Astrocyte of the spinal cord (primary cell): ENCODE measurements at places on chromosomes 6 and 20.

DNA sequence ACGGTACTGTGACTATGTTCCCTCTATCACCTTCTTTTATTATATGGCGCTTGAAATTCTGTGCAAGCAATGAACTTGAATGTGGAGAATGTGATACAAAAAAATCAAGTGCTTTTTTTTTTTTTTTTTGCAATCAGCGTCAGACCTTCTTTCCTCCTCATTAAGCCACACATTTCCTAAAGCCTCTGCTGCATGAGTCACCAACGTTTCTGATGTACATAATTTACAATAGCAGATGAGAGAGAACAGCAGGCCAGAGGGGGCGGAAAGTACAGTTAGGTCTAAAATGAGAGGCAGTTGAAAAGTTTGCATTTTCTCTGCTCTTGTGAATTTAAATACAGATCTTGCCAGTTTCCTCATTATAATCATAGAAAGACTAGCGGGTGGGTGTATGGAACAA, 114.6 kb upstream of the RIPOR2 start:
- DNase-seq, result peak; percentile 77

- DNase-seq, result no peak
Measured at GRCh38 chr6:66238851-66239250, 531.8 kb upstream of the EYS start.

- DNase-seq, result peak; percentile 48
Measured at GRCh38 chr6:33118525-33119123, 42.8 kb downstream of the HLA-DPB1 start.

GRCh38 chr6:134517145-134517658, 199.3 kb upstream of the SGK1 start:
- peak; percentile 90 for DNase-seq

DNA sequence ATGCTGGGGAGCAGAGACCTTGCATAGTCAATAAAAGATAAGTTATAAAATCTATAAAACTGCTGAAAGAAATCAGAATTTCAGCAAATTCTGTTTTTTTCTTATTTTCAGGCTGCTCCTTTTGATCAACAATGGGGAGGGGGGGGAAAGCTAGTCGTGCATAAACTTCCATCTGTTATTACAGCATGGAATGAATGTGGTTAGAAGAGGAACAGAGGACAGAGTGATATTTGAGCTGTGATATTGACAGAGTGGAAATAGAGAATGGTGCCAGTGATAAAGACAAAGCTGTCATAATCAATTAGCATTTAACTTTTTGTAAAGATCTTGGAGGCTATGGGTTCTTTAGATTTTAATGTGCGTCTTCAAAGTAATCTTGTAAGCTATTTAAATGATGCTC, 43.4 kb upstream of the QKI start:
- no peak for DNase-seq

DNA sequence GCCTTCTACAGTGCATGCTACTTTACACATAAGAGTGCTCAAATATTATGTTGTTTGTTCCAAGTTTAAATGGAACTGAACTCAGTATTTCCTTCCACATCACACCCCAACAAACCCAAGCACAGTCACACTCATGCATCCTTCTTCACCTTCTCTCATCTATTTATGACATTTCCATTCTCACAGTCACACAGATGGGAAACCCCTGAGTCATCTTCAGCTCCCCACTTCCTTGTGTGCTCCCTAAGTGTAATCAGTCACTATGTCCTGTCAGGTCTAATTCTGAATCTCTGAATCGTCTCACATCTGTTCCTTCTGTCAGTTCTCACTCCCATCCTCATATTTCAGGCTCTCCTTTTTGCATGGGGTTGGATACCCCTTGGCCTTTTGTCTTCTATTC, 96.0 kb downstream of the RIMS1 start:
- DNase-seq, result no peak

DNA sequence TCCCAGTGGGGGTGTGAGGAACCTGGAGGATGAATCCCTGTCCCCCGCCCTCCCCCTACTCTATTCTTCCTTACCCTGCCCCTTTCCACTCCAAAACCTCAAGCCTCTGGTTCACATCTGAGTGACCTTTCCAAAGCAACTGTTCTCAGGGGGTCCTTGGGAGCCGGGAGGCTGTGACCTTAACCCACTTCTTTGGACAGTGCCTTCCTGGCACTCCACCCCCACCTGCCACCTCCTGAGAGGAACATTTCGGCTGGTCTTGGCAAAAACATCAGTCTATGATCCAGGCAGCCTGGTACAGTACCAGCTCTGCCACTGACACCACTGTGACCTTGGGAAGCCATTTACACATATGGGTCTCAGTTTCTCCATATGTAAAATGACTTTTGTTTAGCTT, 121.7 kb downstream of the MRPL14 start:
- DNase-seq, result no peak

DNA sequence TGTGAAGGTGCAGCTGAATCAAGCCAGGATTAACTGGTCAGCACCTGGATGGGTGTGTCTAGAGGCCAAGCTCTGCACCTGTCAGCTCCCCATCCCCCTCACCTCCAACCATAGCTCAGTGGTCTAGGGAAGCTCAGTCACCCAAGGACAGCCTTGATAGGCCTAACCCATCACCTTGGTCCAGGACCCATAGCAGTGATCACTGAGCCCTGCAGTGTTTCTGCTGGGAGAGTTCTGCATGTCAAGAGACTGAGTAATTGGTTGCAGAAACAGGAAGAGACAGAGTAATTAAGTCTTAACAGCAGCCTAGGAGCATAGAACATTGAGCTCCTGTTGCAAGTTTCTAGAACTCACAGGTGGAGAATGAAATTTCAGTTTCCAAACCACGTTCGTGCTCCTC, 18.7 kb upstream of the RALGAPB start:
- no peak for DNase-seq

GRCh38 chr6:2831392-2831791, 10.3 kb downstream of the SERPINB1 start:
- DNase-seq, result no peak

DNA sequence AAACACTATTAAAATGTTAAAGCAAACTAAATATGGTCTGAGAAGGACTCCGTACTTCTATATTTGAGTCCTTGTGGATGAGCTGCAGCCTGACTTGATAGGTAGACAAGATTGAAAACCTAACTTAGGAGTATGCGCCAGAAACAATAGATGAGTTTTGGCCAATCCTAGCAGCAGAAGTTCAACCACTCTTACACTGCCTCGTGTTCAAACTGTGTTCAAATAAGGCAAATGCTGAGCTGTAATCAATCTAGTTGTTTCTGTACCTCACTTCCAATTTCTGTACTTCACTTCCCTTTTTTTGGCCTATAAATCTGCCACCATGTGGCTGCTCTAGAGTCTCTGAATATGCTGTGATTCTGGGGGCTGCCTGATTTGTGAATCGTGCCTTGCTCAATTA, 13.2 kb upstream of the SERINC1 start:
- no peak for DNase-seq

GRCh38 chr20:36573798-36574365, 485 bp downstream of the TGIF2 start:
- DNase-seq, result no peak

DNA sequence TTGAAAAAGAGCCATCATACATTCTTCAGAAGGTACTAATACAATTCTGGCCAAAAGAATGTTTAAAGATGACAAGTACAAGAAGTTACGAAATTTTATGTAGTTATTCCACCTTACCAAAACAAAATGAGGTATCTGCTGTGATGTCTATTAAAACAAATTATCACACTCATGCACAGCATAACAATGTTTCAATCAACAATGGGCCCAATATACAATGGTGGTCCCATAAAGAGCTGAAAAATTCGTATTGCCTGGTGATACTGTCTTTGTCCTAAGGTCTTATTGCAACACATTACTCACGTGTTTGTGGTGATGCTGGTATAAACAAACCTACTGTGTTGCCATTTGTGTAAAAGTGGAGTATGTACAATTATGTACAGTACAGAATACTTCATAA, 3.6 kb upstream of the NUP153 start:
- no peak for DNase-seq

DNA sequence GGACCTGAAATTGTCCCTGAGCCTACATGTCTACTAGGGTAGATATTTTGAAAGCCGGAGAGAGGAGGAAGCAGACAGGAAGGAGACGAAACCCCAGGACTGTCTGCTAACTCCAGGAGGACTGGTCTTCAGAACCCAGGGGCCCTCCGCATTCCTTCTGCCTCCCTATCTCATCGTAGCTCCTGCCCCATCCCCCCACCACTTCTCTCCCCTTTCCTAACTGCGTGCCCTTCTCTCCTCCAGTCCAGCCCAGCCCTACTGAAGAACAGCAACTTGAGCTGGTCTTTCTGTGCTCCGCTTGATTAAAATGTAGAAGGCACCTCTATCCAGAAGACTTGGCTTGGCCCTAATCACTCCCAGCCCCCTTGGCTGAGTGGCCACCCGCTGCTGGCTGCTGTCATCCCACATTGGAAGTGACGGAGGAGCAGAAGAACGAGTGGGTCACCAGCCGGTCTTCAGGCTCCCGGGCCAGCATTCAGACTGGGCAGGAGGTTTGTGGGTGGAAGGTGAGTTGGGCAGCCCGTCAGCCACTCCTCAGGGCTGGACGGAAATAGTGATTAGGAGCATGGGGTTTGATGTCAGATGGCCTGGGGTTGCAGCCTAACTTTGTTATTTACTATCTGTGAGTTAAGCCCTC, 28.8 kb upstream of the ANGPT4 start:
- no peak for DNase-seq

- no peak for DNase-seq
Measured at GRCh38 chr20:8330319-8330784, 198.3 kb downstream of the PLCB1 start.

DNA sequence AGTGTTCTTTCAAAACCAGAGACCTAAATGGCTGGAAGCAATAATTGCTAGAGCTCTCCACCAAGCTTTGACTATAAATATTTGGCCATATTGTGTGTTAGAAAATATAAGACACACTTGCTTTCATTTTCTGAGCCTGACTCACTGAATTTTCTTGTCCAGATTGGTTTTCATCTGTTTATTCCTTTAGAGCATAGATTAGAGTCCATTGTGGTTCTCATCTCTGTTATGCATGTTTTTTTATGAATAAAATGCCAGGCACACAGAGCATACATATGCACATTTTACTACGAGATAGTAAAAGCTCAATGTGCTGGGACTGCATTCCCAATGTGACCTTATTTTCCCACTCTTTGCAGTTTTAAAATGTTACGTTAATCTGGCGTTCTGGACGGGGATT, 115.3 kb upstream of the MLIP start:
- DNase-seq, result no peak

DNA sequence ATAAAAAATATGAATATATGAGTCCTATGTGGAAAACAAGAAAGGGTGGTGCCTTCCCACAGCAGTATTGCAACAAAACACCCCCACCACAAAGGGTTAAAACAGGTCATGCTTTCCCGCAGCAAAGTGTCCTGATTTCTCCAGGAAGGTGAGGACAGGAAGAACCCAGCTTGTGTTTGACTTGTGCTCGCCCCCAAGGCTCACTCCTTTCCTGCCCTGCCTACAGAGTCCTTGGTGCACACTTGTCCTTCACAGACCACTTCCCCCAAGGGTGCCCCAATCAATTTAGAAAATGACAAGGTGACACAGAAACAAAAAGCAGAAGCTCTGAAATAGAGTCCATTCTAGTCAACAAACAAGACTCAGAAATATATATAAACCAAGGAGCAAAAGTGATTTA, 237.4 kb downstream of the PTPRK start:
- DNase-seq, result no peak

DNA sequence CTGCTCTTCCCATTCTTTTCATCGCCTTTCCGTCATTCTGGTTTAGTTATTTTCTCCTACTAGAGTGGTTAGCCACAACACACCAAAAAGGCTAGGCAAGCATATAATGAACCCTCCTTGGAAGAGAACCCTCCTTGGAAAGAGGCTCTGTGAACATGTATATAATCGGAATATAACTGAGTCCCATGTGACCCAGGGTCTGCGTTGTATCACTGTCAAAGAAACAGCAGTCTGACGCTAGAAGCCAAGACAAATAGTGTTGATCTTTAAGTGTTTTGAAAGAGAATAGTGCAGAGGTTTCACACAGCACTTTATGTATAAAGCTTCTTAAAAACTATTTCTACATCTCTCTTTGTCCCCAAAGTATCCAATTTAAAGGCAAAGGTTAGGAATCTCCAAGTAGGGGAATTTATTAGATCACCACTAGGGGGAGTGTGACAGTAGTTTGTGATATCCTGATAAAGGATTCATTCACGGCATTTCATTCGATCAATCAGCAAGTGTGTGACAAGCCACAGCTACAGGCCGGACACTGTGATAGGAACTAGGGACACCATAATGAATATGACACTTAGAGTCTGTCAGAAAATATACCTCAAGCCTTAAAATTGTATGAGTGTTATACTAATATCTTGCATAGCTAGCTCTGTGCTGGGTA, 395.3 kb downstream of the CD109 start:
- peak; percentile 52 for DNase-seq

- no peak for DNase-seq
Measured at GRCh38 chr6:135226537-135226936, 45.4 kb downstream of the MYB start.

GRCh38 chr6:16503970-16504415, 257.3 kb downstream of the ATXN1 start:
- DNase-seq, result no peak

DNA sequence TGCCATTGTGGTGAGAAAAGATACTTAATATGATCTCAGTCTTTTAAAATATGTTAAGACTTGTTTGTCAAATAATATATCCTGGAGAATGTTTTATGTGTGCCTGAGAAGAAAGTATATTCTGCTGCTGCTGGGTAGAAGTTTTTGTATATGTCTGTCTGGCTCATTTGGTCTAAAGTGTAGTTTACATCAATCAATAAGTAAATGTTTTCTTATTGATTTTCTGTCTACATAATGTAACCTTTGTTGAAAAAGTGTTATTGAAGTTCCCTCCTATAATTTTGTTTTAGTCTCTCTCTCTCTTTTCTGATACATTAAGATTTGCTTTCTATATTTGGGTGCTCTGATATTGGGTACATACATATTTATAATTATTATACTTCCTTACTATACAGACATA, 201.2 kb downstream of the THBS2 start:
- DNase-seq, result no peak

GRCh38 chr6:81766482-81767069, 14.1 kb upstream of the TENT5A start:
- peak; percentile 97 for DNase-seq

GRCh38 chr6:7135755-7136154, 28.0 kb downstream of the RREB1 start:
- no peak for DNase-seq

GRCh38 chr20:58544891-58545290, 29.7 kb upstream of the APCDD1L start:
- no peak for DNase-seq
